ENCODE measurements at places on chromosomes 7 and 10.

DNA sequence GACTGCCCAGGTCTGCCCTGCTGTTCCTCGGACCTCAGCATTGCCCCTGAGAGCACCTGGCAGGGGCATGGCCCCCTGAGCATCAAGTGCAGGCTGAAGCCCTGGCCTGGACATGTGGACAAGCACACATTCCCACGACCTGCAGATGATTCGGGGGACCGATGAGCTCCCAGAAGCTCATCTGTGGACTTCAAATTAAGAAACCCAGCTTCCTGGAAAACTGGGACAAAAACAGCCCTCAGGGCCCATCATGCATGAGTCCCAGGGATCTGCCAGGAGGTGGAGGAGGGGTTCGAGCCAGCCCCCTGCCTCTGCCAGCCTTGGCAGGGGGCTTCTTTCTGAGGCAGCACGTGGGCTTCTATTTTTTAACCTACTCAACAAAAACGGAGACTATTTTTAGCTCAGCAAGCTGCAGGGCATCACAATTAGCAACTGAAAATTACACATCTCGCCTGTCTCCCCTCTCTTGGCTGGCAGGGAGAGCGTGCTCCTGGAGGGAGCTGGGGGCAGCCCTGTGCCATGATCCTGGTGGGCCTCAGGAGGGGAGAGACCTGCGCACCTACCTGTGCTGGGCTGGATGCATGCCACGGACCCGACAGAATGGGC, 51.8 kb downstream of the RASGEF1A start:
- DNase-seq: no peak

DNA sequence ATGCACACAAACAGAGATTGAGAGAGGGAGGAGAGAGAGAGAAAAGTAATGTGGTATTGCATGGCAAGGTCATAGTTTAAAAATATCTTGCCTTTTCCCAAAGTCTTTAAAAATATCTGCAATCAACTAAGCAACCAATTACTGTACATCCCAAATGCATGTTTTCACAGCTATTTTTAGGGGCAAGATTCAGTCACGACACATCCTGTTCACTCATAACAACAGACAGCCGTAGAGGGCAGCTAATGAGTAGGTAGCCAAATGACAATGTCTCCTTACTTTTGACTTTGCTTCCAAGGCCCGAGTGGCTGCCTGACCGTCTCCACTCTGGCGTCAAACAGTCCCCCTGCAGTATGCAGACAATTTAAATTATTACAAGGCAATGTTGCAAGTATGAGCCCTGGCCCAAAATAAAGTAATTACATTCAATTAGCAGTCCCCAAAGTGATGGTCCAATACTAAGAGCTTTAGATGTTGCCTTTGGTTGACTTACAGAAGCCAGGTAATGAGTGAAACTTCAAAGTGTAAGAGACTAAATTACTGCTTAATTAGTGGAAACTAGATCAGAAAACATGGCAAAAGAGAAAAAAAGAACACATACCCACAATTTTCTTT, 162.9 kb downstream of the MBL2 start:
- DNase-seq: no peak

- no peak for DNase-seq
These were observed 133.0 kb downstream of the CYP26A1 start for GRCh38 chr10:93206652-93207051.

GRCh38 chr10:107647462-107647861, 483.0 kb upstream of the SORCS1 start:
- DNase-seq: no peak

DNA sequence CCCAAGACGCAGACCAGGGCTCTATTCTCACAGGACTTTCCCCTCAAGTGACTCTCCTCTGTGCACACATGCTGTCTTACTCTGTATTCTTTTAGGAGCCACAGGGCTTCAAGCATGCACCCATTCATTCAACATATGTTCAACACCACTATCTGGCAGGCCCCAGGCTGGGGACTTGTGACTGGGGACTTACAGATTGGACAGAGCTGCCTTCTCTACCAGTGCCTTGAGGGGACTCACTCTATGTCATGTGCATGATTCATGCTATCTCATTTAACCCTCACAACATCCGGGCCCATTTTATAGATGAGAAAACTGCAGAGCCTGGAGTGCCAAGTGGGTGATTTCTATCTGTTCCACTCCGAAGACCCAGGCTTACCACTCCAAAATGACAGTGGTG, 34.3 kb downstream of the MYL10 start:
- no peak for DNase-seq

GRCh38 chr7:77575187-77575586, 38.1 kb downstream of the PTPN12 start:
- no peak for DNase-seq

GRCh38 chr10:86888585-86889381, 68.6 kb downstream of the MMRN2 start:
- no peak for DNase-seq

Data from activated CD4-positive, CD25-positive, alpha-beta regulatory T cell (primary cell).